ENCODE measurements at places on chromosomes 2 and 18.

DNA sequence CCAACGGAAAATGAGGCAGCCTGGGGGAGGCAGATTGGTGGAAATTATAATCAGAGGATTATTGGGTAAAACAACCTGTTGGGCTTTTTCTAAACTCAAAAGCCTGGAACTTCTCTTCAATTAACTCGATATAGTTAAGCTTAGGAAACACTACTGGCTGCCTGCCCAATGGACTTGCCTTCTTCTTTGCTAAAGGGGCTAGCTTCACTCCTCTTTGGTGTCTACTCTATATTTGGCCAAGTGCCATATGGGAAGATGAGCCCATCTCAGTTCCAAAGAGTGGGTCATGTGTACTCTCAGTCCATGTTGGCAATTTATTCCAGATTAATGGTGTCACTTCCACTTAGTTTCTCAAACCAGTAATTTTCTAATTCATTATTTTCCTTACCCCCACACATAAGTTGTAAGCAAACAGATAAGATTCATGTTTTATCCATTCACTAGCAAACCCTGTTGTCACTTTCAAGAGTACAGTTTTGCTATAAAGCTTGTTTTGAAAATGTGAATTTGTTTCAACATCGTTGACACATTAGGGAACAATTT is 34.3 kb downstream of the DARS1 start:
- DNase-seq: no peak
- H3K36me3 ChIP-seq: peaks cover 8% of the 10 kb centered on the region
- H3K27me3 ChIP-seq: no peaks in the 10 kb centered on the region
- H3K27ac ChIP-seq: no peak overlapping the region

DNA sequence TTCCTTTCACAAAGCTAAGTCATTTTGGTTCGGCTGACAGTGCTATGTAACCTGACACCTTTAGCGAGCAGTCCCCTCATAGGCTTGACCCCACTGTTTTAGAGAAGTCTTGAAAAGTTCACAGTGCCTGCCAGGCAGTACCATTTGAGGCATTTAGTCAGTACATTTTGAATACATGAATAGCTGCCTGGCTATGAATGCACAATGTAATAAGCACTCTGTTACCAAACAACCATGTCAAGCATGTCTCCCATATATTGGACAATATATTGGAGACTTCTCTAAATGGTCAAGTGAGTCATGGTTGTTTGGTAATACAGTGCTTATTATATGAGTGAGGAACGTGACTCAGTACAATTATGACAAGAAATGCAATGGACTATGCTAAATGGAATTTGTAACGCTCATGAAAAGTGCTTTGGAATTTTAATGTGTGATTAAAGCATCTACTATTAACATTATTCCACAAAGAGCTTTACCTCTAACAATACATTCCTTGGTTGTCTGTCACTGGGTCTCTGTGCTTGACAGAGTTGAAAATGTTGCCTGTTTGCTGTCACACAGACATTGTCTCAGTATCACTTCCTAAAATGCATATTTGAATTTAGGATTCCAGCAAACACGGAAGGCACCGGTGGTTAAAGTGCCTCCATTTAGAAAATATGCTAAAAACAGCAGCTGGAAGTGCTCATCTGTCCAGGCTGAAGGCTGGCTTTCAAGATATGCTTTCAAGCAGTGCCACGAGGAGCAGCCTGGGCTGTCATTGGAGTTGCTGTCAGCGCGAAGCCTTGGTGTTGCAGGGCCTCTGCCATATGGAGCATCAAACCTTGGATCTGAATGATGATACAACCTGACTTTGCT is 458.6 kb downstream of the FBXO15 start:
- H3K27ac ChIP-seq: no peak overlapping the region
- H3K4me1 ChIP-seq: no peaks in the 10 kb centered on the region
- H3K4me3 ChIP-seq: no peak overlapping the region
- H3K36me3 ChIP-seq: no peaks in the 10 kb centered on the region

DNA sequence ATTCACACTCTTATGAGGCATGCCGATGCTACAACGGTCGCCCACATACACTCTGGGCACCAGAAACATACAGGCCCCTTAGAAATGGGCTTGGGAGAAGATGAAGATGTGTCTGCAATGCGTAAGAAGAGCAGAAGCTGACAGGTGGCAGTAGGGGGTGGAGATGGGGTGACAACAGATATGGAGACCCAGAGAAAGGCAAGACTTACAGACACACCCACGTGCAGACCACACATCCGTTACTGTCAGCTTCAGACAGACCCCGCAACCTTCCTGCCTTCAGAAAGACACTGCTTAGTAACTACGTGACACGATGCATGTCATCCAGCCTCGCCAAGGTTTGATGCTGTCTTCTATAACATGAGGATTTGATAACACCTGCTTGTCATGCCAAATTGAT is 89.5 kb downstream of the ZFP36L2 start:
- no peaks in the 10 kb centered on the region for H3K27me3 ChIP-seq
- peaks cover 84% of the 10 kb centered on the region for H3K4me1 ChIP-seq
- H3K27ac ChIP-seq: peak overlapping the region; percentile 91
- DNase-seq: peak; percentile 96

- DNase-seq: no peak
- no peaks in the 10 kb centered on the region for H3K27me3 ChIP-seq
- H3K4me1 ChIP-seq: peaks cover 75% of the 10 kb centered on the region
- H3K36me3 ChIP-seq: peaks cover 6% of the 10 kb centered on the region
- H3K4me3 ChIP-seq: no peak overlapping the region
These were observed 19.5 kb downstream of the NFE2L2 start for GRCh38 chr2:177245010-177245422.

- no peaks in the 10 kb centered on the region for H3K27me3 ChIP-seq
- no peak overlapping the region for H3K4me3 ChIP-seq
- no peaks in the 10 kb centered on the region for H3K36me3 ChIP-seq
- H3K27ac ChIP-seq: no peak overlapping the region
These were observed 563.1 kb upstream of the PIK3C3 start for GRCh38 chr18:41391616-41392595.

DNA sequence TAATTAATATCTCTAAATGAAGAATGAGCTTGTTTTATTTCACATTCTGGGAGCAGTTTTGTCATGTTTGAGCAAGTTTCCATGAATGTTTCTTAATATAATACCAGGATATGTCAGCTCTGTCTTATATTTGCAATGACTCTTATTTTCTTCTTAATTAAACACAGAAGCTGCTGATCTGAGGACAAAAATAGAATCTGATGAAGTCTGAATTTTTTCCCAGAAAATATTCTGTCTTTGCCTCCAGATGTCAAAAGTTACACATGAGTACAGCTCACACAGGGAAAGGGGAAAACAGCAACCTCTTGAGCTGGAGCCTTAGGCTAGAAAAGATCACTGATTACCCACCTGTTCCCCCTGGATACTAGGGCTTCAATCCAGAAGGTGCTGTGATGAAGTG is 606.6 kb upstream of the SYT4 start:
- H3K4me3 ChIP-seq: no peak overlapping the region
- H3K4me1 ChIP-seq: no peaks in the 10 kb centered on the region
- DNase-seq: no peak
- H3K27me3 ChIP-seq: no peaks in the 10 kb centered on the region

DNA sequence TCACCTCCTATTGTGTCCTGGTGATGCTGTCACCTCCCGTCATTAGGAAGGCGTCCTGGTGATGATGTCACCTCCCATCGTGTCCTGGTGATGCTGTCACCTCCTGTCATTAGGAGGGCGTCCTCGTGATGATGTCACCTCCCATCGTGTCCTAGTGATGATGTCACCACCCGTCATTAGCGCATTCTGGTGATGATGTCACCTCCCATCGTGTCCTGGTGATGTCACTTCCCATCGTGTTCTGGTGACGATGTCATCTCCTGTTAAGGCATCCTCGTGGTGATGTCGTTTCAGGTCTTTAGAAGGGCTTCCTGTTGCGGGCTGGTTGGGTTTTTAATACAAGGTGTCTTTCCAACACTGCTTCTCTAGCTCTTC is 40.7 kb downstream of the CTDP1 start:
- H3K27me3 ChIP-seq: no peaks in the 10 kb centered on the region
- peaks cover 86% of the 10 kb centered on the region for H3K36me3 ChIP-seq
- H3K27ac ChIP-seq: no peak overlapping the region
- no peaks in the 10 kb centered on the region for H3K4me1 ChIP-seq
- no peak for DNase-seq

DNA sequence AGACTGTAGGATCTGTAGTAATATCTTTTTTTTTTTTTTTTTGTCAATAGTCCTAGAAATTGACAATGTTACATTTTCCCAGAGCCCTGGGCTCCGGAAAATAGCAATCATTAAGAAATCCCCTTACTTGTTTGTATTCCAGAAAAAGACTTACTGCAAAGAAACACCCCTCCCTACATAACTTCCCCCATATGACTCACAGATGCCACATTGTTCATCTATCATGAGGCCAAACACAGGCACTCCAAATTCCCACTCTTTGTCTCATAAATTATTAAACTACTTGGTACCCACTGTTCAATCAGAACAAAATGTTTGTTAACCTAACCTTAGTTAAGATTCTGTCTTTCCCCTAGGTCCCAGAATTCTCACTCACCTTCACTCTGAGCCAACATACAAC is 53.5 kb downstream of the TEX51 start:
- no peak overlapping the region for H3K4me3 ChIP-seq
- H3K36me3 ChIP-seq: no peaks in the 10 kb centered on the region
- DNase-seq: no peak

DNA sequence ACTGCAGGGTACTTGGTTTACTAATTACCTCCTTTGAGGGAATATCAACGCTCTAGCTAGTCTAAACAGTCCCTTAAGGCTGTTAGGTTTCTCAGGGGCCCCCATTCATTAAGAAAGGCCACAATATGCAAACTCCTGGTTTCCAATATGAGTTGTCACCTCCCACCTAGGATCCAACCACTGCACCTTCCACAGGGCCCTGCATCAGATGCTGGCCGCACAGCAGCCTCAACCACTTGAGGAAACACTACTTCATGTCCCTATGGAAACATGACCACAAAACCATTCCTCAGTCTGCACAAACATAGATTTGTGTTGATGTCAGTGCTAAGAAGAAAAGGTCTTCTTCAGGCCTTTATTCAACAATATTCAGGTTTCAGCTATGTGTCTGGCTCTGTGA is 40.9 kb downstream of the STAT4 start:
- H3K27me3 ChIP-seq: no peaks in the 10 kb centered on the region
- no peak for DNase-seq
- peaks cover 20% of the 10 kb centered on the region for H3K4me1 ChIP-seq
- H3K27ac ChIP-seq: no peak overlapping the region

DNA sequence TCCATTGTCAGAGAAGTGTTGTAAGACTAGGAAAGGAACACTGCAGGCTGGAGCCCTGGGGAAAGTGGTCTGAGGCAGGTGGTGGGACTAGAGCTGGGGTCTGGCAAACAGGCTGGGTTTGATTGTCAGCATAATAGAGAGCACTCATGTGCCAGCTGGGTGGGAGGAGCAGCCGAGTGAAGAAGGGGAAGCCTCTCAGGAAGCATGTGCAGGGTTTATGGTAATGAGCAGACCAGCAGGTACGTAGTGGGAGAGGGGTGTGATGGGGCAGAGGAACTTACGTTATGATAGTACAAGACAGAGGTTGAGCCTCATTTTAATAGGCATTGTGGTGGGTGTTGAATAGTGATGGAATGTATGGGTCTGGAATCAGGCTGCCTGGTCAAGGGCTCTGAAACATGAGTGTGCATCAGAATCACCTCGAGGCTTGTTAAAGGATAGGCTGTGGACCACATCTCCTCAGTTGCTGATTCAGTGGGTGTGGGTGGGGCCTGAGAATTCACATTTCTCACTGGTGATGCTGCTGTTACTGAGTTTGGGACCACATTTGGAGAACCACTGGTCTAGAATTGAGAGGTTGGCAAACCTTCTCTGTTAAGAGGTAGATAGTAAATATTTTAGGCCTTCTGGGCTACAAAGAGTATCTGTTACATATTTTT is 1.7 kb upstream of the MGAT5 start:
- no peaks in the 10 kb centered on the region for H3K27me3 ChIP-seq
- peaks cover 45% of the 10 kb centered on the region for H3K4me1 ChIP-seq
- no peak overlapping the region for H3K27ac ChIP-seq
- H3K4me3 ChIP-seq: no peak overlapping the region
- peaks cover 10% of the 10 kb centered on the region for H3K36me3 ChIP-seq

DNA sequence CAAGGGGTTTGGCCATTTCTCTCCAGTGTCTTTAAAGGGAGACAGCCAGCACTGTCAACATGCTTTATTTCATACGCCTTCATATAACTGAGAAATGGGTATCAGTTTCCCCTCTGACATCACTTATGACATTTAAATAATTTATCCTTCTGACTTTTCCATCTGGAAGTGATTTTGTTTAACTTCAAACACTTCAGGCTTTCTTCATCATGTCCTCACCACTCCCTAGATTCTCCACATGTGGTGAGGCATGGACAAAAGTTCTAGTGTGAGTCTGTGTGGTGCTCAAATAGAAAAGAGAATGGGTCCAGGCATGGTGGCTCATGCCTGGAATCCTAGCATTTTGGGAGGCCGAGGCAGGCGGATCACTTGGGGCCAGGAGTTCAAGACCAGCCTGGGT is 158.6 kb downstream of the TXNL1 start:
- no peaks in the 10 kb centered on the region for H3K27me3 ChIP-seq
- H3K4me1 ChIP-seq: no peaks in the 10 kb centered on the region
- no peak overlapping the region for H3K27ac ChIP-seq

GRCh38 chr18:70636991-70637390 is 348.1 kb downstream of the SOCS6 start:
- no peak for DNase-seq
- H3K27me3 ChIP-seq: no peaks in the 10 kb centered on the region
- H3K36me3 ChIP-seq: no peaks in the 10 kb centered on the region
- no peak overlapping the region for H3K4me3 ChIP-seq
- H3K4me1 ChIP-seq: peaks cover 6% of the 10 kb centered on the region
- no peak overlapping the region for H3K27ac ChIP-seq
